ENCODE measurements at places on chromosomes 1 and 21.

DNA sequence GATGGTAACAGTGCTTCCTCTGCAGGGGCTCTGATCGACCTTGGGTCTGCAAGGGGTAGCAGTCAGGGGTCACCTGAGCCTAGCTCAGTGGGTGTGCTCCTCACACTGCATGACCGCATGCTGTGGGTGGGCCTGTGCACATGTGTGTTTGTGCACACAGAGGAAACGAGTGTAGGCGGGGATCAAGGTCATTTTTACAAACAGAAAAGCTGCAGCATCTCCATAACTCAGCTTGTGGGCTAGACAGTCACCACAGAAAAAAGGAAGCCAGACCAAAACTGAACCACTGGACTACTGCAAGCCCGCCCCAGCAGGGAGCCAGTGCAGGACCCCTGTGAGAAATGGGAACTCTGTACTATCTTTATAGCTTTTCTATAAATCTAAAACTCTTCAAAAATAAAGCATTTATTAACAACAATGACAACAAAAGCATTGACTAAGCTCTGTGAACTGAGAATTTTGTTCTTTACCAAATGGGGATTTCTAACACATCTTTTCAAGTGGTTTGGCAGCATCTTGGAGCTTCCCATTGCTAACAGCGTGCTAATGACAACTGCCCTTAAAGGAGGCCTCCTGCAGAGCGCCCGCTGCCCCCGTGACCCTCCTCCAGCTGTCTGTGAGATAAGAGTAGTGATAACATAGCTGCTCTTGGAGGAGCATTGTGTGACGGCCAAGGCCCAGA, 19.9 kb upstream of the NEK2 start:
- no peak for DNase-seq

GRCh38 chr1:24386241-24386640, 27.3 kb downstream of the STPG1 start:
- no peak for DNase-seq

- no peak for DNase-seq
Observed at GRCh38 chr1:91393042-91393441, 11.6 kb downstream of the HFM1 start.

DNA sequence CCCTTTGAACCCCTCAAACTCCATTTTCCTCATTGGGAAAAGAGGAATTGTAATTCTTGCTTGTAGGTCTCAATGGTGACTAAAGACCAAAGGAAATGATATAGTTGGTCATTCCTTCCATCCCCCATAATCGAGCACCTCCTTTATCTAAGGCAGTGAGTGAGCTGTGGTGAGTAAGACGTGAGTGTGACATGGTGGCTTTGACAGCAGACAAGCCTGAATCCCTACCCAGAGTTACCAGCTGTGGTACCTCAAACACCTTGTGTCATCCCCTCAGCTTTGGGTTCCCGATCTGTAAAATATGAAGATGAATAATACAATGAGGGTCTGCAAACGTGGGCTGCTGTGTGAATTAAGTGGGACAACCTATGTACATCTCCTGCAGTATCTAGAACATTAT, 8.4 kb downstream of the TRAF5 start:
- DNase-seq = no peak

GRCh38 chr1:215064327-215064726, 18.2 kb upstream of the KCNK2 start:
- no peak for DNase-seq

DNA sequence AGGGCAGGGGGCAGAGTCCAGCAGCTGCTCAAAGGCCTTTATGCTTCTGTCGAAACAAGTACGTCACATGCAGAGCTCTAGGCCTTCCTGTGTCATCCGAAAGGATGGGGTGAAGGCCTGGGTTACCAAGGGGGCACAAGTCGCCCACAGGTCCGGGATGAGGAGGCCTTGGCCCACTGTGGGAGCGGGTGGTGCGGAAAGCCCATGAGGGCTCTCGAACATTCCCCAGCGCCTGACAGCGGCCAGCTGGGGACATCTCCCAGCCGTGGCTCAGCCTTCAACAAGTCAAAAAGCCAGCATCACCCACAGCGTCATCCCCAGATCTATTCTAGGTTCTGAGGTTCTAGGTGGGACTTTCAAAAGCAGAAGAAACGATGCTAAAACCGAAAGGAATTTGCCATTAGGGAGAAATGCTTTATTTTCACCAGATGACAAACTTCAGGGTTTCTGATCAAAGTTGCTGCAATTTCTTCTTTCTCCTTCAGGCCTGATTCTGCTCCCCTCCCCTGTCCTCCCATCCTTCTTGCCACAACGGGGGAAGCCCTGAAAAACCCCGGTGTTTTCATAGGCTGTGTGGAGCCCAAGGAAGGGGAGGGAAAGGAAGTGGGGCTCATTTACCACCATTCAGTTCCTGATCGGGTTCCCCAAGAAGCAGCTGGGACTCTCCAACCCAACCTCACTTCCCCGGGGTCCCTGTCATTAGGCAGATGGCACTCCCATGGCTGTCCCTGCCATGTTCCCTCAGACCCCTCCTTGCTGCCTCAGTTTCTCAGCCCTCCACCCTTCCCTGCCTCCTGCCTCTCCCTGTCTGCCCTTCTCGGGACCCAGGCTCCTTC, 17.6 kb downstream of the GPR137B start:
- DNase-seq = no peak

DNA sequence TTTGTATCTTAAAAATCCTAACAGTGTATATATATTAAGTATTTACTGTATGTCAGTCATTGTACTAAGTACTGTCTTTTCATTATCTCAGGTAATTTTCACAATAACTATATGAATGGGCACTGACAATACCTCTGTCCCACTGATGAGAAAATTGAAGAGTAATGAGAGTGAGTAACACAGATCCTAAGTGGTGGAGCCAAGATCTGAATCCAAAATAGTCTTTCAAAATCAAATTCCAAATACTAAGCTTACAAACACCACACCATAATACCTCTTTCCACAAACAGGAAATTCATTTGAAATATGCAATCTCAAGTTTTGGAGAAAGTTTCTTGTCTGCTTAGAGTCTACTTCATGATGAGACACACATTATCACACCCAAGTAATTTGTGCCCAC, 105.9 kb upstream of the EDEM3 start:
- DNase-seq = no peak

- no peak for DNase-seq
Observed at GRCh38 chr21:44890338-44890931, 16.9 kb upstream of the PTTG1IP start.

GRCh38 chr1:160708118-160708517, 3.5 kb downstream of the CD48 start:
- no peak for DNase-seq

DNA sequence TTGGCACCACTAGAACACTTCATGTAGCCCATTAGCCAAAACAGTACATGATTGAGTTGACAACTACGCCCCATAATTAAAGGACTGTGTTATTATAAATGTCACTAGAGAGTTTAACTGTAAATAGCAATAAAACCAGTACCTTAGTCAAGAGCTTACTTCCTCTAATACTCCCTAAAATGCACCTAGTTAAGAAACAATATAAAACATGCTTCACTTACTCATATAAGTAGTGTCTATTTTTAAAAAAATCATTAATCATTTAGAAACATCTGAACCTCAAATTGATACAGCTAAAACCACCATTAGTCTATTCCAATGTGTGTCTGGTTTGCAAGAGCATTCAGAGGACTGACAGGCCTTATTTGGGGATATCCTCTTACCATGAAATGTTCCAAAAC, 25.3 kb downstream of the PTP4A2 start:
- no peak for DNase-seq

- DNase-seq = no peak
Observed at GRCh38 chr21:14602382-14602958, 56.4 kb upstream of the SAMSN1 start.

GRCh38 chr1:148318123-148318903, 164.8 kb downstream of the PPIAL4G start:
- peak; percentile 29 for DNase-seq

DNA sequence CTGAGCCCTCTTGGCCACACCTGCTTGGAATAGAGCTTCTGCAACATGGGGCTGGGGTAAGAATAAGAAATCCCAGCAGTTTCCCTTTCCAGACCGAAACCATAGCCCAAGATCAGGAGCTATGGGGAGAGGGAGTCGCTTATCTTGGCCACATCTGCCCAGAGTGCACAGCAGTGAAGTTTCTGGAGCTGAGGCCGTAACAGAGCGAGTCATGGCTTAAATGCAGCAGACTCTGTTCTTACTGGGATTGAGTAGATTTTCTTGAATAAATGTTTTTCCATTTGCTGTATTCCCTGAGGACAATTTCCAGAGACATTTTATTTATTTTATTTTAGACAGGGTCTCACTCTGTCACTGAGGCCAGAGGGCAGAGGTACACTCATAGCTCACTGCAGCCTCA, 33.5 kb downstream of the CFAP57 start:
- no peak for DNase-seq

DNA sequence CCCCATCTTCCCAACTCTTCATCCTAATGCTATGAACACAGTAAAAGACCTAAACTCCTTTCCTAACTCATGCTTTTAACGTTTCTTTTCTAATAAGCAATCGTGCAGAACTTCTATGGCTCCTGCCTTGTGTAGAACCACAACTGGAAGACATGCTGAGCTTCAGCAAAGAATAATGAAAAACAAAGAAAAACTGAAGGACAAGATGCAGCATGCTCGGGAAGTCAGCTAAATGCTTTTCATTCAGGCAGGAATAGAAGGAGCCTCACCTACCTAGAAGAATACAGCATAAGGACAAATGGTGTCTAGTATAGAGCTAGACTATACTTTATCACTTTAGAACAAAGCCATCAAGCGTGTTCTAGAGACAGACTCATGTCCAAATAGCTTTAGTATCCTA, 45.9 kb downstream of the LUZP1 start:
- no peak for DNase-seq

DNA sequence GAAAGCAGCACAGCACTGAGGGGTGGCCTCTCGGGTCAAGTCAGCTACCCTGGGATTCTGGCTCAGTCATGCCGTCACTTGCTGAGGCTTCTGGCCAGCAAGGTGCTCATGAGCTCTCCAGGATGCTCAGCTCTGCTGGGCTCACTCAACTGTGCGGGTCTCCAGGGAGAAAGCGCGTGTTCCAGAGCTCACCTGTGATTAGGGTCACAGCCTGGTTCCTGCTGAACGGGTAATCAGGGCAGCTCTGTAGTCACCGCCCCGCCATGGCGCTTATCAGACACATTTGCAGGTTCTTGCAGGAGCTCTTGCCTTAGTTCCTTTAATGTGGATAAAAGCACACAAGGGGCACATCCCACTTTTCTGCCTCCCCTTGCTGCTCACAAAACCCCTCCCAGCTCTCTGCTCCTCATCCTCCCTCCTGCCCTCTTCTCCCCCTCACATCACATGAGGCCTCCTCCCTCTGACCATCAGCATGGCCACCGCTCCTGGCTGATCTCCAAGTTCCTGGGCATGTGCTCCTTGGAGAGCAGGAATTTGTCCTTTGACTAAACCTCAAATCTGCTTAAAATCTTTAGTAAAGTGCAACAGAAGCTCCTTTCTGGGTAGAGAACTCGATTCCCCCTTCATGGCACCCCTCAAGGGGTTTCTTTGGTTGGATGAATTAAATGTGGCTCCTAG, 2.0 kb downstream of the PCP4 start:
- no peak for DNase-seq

DNA sequence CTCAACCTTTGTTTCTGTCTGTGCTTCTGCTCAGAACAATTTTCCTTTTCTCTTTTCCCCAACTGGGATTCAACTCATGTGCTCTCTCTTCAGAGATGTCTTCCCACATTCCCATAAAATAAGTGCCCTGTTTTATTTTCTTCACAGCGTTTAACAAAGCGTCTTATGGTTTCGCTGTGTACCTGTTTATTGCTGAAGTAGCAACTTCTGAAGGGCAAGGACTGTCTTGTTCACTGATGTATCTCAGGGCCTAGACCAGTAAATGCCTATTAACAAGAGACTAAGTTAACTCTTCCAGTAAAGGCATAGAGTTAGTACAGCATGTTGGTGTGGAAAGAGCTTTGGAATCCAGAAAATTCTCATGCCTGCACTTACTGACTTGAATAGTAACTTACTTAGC, 42.9 kb upstream of the MPZL1 start:
- no peak for DNase-seq

- DNase-seq = no peak
Observed at GRCh38 chr21:14842601-14843000, 222.2 kb downstream of the NRIP1 start.

- no peak for DNase-seq
Observed at GRCh38 chr21:43940329-43941050, 71.6 kb upstream of the TRAPPC10 start.

DNA sequence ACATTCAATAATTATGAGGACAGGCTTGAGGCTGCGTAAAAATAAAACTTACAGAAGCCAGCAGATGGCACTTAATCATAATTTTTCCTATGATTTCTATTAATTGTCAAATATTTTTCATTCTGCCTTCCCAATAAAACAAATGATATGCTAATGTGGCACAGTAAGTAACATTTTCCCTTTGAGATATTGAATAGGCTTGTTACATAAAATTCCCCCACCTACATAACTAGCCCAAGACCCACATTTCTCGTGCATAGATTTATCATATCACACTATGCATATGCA, 55.4 kb upstream of the PTGFRN start:
- DNase-seq = no peak

GRCh38 chr1:91527781-91528180, 27.1 kb downstream of the CDC7 start:
- no peak for DNase-seq

GRCh38 chr1:39189592-39190041, 14.9 kb upstream of the MACF1 start:
- DNase-seq = no peak

GRCh38 chr1:116769561-116769977, 15.3 kb downstream of the CD2 start:
- no peak for DNase-seq

DNA sequence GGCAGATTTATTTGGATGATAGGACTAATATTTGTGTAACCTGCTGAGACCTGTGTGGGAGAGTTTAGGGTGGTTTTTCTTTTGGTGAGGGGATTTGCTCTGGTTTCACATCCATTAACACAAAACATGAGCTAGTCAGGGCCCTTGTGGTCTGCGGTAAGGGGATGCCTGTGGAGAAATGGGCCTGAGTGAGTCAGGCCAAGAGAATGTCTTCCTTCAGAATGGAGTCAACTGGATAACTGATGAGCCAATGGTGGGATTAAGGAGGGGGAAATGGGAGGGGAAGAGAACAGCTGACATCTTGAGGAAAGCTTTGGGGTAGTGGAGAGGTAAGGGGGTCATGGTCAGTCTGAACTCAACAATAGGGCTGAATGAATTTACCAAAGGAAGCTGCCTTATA, 13.9 kb downstream of the WNT2B start:
- DNase-seq = no peak

- no peak for DNase-seq
Observed at GRCh38 chr1:64790832-64791487, 46.1 kb downstream of the RAVER2 start.

DNA sequence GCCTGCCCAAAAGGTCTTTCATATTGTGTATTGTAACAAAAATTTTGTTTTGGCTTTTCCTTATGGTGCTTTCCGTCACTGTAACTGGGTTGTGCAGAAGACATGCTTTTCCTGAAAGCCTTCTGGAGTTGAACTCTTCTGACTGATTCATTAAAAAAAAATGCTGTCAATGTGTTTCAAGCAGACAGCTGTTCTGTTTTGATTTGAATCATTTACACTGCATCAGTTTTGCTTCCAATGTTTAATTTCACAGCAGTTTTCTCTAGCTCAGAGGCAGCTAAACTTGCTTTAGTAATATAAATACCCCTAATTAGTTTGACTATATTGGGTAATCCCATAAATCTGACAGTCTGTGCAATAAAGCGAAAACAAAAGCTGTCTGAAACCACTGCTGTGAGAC, 7.9 kb downstream of the UTP11 start:
- DNase-seq = no peak

Measured in stimulated activated CD4-positive, alpha-beta T cell treated with anti-CD3 and anti-CD28 coated beads, Interleukin-12 subunit alpha, Interleukin-12 subunit beta, amount 100 ng/mL, for 4 hours (primary cell).